ENCODE measurements at places on chromosomes 3 and 15.
A peak's percentile ranks its signal among the peaks of the same experiment; 100 is the strongest.

GRCh38 chr15:57609805-57610529 lies 18.3 kb downstream of the MYZAP start:
- DNase-seq: no peak

DNA sequence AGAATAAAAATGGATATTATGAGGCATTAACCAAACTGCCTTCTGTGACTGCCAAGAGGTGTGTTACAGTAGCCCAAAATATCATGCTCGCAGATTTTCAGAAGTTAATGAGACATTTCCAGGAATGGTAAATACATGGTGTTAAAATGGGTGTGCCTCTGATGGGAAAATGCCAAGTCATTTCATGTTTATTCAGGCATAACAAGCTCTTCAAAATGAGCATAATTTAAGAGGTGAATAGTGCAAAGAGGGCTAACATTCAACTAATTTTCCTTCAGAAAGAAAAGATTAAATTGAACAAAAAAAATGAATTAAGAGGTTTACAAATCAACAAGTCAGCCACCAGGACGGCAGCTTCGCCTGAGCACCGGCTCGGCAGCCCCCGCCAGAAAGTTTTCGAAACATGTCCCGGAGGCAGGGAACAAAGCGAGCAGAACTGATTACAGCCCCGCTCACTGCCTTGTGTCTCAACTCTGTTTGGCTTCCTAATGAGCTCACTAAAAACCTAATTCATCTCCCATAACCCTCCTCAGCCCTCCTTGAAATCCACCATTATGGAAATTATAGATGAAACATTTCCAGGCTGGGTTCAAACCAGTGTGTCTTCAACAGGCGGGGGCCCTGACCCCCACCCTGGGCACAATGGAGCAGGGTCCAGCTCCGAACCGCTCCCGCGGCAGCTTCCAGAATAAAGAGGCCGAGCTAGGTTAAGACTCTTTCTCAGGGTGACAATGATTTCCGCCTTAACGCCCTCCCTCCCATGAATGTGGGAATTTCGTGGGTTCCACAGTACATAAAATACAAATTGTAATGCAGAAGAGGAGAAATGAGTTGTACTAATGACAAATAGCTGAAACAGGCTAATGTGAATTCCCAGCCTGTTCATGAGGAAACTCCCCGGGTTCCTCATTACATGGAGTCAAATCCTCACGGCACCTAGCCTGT lies 43.9 kb downstream of the MEIS2 start:
- no peak for DNase-seq

DNA sequence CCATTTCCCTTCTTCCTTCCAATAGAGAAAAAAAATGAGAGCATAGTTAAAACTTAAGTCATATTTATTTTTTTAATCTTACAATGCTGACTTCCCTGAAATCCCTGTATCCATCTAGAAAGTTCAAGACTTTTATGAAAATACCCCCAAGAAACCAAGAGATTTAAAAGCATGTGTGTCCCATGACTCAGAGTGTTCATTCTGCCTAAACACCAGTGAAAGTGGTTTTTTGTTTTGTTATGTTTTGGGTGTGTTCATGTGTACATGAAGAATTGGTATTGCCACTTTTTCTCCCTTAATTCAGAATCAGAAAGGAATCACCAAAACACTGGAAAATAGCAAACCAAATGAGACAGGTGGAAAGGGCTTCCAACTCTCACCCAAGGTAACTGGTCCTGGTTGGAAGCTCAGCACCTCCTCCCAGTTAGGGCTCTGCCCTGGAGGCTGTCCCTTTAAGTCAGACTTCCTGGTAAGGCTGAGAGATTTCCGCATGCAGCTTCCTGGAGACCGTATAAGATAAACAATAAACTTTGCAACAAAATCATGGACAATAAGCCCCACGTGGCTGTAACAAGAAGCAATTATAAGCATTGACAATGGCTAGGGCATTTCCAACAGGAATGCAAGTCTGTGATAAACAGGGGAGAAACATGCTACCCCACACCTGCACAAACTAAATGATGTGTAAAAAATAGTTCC lies 121.9 kb upstream of the ARHGEF3 start:
- DNase-seq: no peak

GRCh38 chr3:22977650-22978289 lies 225.4 kb upstream of the UBE2E2 start:
- DNase-seq: no peak

DNA sequence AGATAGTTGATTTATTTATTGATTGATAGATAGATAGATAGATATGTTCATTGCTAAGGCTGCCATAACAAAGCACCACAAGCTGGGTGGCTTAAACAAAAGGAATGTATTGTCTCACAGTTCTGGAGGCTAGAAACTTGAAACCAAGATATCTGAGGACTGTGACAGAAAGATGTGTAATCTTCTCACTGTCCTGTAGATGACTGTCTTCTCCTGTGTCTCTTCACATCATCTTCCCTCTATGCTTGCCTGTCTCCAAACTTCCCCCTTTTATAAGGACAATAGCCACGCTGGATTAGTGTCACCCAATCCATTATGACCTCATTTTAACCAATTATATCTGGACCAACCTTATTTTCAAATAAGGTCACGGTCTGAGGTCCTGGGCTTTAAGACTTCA lies 40.9 kb downstream of the GNB4 start:
- no peak for DNase-seq

DNA sequence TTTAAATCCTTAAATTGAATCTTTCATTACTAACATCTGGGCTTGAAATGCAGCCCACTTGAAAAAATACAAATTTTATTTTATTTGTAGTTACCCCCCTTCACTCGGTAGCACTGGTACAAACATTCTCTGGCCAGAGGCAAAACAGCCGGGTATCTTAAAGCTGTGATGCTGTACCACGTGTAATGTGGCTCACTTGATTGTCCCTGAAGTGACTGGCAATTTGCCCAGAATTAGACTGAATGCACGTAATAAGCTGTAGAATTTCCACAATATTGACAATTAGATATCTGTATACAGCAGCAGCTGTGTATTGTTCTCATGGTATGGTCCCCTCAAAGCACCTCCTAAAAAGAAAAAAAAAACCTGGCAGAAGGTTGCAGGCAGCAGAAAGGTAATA lies 192.8 kb upstream of the TBC1D5 start:
- DNase-seq: no peak

DNA sequence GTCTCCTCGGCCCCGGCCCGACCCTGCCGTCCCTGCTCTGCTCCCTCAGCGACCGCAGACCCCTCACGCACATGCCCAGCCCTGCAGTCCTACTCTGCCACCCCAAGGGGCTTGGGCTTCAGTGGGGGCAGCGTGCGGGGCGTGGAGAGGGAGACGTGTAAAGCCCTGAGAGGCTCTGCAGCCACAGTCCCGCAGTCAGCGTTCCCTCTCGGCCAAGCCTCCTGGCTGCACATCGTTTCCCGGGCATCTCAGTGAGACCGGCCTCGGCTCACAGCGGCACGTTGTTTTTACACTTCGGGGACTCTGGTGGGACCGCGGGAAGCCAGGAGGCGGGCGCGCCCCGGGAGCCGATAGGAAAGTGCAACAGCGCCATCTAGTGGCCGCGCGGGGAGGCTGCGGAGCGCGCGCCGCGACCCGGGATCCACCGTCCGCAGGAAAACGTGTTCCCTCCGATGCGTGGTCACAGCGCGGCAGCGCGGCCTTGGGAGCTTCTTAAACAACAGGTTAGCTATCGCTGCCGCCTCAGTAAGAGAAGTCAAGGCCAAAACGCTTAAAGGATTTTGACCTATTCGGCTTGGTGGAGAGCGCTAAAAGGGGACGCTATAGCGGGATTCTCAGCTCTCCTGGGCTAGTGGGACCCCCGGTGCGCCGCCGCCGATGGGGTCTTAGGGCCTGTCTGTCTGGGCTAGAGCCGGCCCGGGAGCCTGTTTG lies 226.8 kb upstream of the IGF1R start:
- peak; percentile 61 for DNase-seq

GRCh38 chr15:72998681-72999466 lies 53.4 kb upstream of the NEO1 start:
- DNase-seq: no peak

DNA sequence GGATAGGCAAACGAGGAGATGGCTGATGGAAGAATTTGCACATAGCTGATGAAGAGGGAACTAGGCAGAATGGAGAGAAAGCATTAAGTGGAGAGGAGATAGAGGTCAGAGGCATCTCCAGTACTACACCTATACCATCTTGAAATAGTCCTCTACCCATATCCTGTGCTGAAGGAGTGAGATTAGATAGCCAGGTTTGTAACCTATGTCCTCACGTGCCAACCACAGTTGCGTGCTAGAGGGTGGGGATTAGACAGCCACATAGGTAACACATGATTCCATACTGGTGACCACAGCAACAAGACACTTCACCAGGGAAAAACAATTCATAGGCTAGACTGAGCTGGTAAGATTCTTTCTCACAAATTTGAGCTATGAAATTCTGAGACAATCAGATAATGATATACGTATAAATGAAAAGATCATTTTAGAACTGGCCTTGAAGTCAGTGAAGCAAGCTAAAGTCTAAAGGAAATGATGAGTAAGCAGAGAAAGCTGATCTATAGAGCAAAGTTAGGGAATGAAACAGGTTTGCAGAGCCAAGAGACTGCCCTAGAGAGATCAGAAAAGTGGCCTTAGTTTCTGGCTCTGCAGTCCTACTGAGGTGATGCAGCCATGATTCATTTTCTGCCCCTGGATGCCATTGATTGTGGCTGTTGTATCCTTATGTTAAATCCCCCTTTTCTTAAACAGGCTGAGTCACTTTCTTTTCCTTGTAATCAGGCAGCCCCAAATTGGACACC lies 17.7 kb downstream of the MYNN start:
- no peak for DNase-seq

DNA sequence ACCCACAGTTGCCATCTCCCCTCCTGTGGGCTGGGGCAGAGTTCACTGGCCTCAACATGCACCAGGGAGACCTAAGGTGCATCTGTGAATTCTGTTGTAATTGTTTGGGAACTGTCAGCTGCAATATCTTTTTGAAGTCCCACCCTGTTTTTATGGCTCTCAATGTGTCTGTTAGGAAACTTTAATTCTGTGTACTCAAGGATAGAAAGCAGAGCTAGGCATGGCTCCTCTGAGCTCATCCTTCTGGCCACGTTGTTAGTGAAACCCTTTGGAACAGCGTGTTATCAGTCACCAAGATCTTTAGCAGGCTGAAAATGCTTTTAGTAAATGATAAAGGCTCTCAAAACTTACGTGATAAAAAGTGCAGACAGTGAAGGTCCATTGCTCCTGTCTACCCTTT lies 33.6 kb upstream of the MTMR10 start:
- DNase-seq: no peak

- peak; percentile 46 for DNase-seq
Measured at GRCh38 chr15:100663086-100663914, 60.9 kb downstream of the ASB7 start.
